NCI-H446 (cell line): ENCODE measurements at places on chromosomes 2 and 18.

GRCh38 chr2:20145497-20146193 is 79.3 kb downstream of the SDC1 start:
- DNase-seq: no peak

DNA sequence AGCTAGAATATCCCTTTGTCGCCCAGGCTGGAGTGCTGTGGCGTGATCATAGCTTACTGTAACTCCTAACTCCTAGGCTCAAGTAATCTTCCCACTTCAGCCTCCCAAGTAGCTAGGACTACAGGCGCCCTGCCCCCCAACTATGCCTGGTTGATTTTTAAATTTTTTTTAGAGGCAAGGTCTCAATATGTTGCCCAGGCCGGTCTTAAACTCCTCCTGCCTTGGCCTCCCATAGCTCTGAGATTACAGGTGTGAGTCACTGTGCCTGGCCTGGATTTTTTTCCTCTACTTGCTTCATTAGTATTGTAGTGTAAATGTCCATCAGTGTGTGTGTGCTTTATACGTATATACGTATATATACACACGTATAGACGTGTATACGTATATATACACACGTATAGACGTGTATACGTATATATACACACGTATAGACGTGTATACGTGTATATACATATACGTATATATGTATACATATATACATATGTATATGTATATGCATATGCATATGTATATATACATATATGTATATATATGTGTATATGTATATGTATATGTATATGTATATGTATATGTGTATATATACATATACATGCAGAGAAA is 124.4 kb downstream of the DIS3L2 start:
- DNase-seq: no peak

DNA sequence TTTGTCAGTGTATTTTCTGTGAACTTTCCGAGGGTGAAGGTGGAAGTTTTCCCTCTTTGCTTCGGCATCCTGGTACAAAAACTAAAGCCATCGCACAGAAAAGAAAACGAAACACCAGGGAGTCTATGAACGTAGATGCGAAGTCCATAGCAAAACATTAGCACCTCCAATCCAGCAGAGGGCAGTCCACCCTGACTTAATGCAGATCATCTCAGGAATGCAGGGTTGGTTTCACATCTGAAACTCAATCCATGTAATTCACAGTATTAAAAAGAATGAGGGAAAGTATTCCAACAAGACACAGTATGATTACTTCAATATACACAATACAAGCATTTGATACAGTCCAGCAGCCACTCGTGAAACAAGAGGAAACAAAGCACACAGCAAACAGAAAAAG is 70.8 kb downstream of the RTP5 start:
- DNase-seq: no peak

- no peak for DNase-seq
Measured at GRCh38 chr2:75140288-75140687, 59.0 kb downstream of the TACR1 start.

DNA sequence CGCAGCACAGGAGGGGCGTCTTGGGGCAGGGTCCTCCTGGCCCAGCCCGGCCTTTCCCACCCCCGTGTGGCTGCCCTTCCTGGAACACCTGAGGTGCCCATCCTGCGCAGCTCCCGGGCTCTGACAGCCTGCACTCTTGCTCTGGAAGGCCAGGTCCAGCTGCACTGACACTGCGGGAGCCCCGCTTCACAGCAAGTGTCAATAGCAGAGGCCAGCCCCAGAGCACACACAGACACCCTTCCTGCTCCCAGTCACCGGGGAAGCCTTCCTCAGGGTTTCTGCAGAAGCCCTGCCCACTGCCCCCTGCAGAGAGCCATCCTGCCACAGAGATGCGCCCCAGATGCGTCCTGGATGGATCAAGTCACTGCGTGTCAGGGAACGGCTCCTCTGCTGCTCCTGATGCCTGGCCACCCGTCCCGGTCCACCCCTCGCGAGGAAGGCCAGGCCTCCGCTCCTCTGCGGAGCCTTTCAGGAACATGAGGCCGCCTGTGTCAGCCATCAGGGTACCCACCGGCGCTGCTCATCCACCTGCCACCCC is 519.2 kb upstream of the MYT1L start:
- no peak for DNase-seq

DNA sequence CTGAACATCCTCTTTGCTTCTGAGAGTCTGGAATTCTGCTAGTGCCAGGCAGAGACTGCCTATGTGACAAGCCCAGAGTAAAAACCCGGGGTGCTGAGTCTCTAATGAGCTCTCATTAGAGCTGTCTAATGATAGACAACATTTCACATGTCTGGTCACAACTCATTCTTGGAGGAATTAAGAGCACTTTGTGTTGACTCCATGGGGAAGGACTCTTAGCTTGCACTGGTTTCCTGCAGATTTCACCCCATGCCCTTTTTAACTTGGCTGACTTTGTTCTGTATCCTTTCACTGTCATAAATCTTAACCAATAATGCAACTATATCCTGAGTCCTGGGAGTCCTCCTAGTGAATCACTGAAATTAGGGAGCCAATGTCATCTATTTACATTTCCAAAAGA is 33.5 kb downstream of the FBXO15 start:
- DNase-seq: no peak

- no peak for DNase-seq
Measured at GRCh38 chr2:102357937-102358336, 2.3 kb downstream of the IL18R1 start.

- no peak for DNase-seq
Measured at GRCh38 chr2:199495147-199495546, 37.4 kb upstream of the SATB2 start.

- DNase-seq: no peak
Measured at GRCh38 chr2:71494523-71495155, 41.3 kb downstream of the DYSF start.

- peak; percentile 75 for DNase-seq
Measured at GRCh38 chr2:177530561-177530960, 138.0 kb downstream of the AGPS start.

DNA sequence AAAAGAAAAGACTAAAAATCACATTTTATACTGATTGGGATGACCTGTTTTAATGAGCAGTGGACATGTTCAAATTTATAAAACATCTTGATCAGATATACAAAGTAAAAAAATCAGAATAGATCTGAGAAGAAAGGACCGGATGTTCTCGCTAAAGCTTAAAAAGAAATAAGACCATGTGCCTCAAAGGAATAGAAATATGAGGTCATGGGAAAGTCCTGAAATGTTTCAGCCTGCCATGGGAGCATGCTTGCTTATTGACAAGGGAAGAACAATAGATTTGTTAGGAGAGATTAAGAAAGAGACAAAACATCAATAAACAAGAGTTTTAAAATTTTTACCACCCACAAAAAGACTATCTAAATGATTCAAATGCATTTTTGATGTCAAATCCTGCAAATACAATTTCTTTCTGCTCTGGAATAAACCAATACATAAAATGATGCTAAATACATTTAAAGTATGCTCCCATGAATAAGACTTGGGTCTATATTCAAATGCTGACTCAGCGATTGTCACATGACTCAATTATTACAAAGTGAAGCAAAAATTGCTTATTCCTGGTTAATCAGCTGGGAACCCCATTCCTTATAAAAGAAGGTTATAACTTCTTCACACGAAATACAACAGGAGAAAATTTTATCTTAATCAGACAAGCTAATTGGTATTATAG is 633.9 kb upstream of the PKDCC start:
- no peak for DNase-seq

- no peak for DNase-seq
Measured at GRCh38 chr2:136527560-136527959, 237.8 kb upstream of the THSD7B start.

DNA sequence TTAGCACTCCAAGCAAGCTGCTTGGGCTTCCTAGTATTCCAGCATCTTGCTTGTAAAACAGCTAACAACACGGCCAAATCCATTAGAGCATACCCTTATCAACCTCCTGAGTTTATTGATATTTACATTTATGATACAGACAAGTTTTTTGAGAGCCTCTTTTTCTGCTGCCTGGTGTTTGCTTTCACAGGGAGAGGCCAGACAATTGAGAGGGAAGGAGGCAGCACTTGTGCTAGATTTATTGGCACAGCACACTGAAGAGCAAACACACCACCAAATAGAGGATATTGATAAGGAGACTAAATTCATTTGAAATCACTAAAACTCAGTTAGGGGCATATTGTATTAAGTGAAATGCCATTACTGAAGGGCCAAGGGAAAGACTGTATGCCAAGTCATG is 1142.3 kb upstream of the FANCL start:
- no peak for DNase-seq

DNA sequence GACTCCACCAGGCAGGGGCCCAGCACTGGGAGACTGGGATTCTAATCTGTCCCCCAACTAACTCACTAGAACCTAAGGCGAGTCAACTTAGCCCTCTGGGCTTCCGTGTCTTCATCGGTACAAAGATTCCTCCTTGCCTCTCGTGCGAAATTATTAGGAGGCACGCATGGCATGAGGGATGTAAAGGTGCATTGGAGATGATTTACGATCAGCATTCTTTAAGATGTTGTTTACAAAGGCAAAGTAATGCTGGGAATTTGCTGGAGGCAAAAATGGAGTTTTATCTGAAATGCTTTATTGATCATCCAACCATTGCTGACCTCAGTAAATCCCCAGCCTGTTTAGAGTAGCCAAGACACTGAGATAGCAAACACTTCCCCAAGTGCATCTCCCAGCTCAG is 171.8 kb upstream of the KLHL29 start:
- no peak for DNase-seq

DNA sequence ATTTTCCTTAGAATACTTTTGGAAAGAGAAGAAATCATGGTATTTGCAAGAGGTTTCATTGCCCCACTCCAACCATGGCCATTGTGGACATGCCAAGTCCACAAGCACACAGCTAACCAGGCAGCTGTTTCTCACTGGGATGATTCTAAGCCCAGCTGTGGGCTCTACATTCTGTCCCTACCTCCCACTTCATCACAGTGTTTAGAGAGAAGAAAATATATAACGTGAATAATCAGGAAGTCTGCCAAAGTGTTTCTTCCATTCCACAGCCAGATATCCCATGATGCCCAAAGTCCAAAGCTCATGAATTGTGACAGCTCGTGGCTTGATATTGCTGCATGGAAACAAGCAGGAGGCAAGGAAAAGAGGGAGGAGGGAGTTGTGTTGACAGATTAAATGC is 433.7 kb upstream of the GYPC start:
- DNase-seq: no peak

DNA sequence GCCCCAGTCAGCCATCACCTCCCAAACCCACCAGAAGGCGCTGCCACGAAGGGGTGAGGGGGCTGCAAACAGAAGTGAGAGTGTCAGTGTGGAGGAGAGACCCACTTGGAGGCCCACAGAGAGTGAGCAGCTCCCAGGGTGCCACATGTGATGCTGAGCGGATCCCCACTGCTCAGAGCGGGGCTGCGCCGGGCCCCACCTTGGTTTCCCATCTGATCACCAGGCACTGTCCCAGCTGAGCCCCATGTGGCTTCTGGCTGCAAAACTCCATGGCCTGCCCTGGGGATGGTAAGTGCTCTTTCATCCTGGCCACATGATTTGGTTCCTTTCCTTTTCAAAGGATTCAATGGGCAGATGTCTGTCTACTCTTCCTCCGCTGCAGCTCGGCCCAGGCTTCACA is 23.8 kb downstream of the SNORC start:
- DNase-seq: no peak

DNA sequence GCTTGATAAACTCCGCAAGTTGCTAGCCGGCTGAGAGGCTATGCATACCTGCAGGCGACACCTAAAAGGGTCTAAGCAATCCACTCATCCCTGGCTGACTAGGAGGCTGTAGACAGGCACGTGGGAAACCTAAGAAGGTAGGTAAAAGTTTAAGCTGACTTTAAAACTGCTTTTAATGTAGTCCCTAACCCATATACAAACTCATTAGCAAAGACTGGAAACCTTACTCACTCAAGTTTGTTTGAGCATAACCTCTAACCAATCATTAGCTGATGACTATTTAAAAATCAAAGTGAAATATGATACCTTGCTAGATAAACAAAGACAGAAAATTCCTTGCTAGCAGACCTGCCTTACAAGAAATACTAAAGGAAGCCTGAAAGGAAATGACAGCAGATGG is 106.4 kb downstream of the EXOC6B start:
- no peak for DNase-seq

DNA sequence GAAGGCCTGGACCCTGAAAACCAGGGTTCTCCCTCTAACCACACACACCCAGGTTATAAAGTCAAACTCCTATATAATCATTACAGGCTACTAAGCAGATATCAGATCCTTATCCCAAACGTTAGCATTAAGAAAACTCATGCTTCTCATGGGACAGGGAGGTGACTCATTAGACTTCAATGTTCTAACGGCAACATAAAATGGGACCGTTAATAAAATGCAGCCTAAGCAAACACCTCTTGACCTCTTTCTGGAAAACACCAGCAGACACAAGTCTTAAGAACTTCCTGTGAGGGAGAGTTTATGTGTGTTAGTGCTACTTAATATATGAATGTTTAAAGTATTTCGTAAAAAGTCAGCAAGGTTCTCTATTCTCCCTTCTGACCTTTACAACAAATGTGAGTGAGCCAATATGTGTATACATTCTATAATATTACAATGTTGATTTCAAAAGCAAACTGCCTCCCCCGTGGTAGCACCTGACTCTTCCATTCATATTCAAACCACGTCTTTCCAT is 31.7 kb downstream of the LPIN2 start:
- DNase-seq: no peak

- DNase-seq: peak; percentile 80
Measured at GRCh38 chr2:128435576-128436478, 117.2 kb upstream of the HS6ST1 start.

DNA sequence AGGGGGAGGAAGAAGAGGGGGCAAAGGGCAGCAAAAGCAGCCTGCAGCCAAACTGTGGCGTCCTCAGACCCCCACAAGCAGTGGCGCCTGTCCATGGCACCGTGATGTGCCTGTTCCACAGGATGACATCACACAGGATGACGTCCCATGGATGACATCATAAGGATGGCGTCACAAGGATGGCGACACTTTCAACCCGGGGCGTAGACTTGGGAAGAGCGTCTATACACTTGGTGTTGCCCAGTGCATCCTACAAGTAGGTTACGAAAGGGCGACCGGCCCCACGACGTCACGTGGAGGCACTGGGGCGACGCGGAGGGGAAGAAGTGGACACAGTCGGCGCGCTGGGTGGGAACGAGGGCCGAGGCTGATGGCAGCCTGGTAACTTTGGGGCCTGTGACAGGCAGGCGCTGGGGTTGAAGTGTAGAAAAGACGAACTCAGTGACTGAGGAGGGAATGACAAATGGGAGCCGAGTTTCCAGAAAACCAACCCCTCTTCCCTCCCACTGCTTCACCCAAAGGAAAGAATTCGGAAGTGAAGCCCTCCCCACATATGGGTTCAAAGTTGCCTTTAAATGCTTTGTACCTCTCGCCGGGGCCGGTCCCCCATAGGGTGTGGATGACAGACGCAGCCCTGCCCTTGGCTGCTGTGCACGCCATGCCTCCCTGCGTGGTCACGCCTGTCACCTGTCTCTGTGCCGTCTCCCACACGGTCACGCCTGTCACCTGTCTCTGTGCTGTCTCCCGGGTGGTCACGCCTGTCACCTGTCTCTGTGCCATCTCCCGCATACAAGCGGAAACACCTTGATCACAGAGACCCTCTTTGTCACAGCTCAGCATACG is 13.4 kb upstream of the KCNG2 start:
- DNase-seq: no peak
